AG04450 (cell line): ENCODE measurements at places on chromosomes 12 and 14. TPM values are rescaled to one million over a fixed set of nuclear protein-coding genes. Genes with fewer than 3 reads are reported as not detected.

RTN1 gene
- polyA plus RNA-seq: 0.63 and 0.98 TPM in 2 replicates

PDZRN4 gene
- not detected in 2 replicates for polyA plus RNA-seq

RNASE7 gene
- not detected in 2 replicates for polyA plus RNA-seq

IL31 gene
- not detected in 2 replicates for polyA plus RNA-seq

CRACR2A gene
- polyA plus RNA-seq: 1.1 TPM in 2 replicates

TAS2R31 gene
- 0.51 and 0.60 TPM in 2 replicates for polyA plus RNA-seq

ACTR10 gene
- 99.9 and 142 TPM in 2 replicates for polyA plus RNA-seq

SIX6 gene
- polyA plus RNA-seq: not detected in 2 replicates

RFLNA gene
- not detected in 2 replicates for polyA plus RNA-seq

IL26 gene
- polyA plus RNA-seq: not detected in 2 replicates

DTD2 gene
- 16.6 and 18.8 TPM in 2 replicates for polyA plus RNA-seq

BDKRB1 gene
- polyA plus RNA-seq: 160 and 215 TPM in 2 replicates

ARHGAP9 gene
- polyA plus RNA-seq: 1.2 TPM in 2 replicates

CYP27B1 gene
- 0.22 and 0.29 TPM in 2 replicates for polyA plus RNA-seq

POTEM gene
- polyA plus RNA-seq: not detected in 2 replicates

IFNG-AS1 gene
- polyA plus RNA-seq: not detected in 2 replicates

FGF23 gene
- polyA plus RNA-seq: not detected in 2 replicates

BRAP gene
- 18.8 and 24.4 TPM in 2 replicates for polyA plus RNA-seq

GLT8D2 gene
- 102 and 119 TPM in 2 replicates for polyA plus RNA-seq

TMEM229B gene
- polyA plus RNA-seq: 0.05 and 0.07 TPM in 2 replicates

FGF6 gene
- polyA plus RNA-seq: not detected in 2 replicates

C1R gene
- polyA plus RNA-seq: 617 and 795 TPM in 2 replicates

PTMS gene
- 155 and 170 TPM in 2 replicates for polyA plus RNA-seq

KRT80 gene
- 2.1 and 2.3 TPM in 2 replicates for polyA plus RNA-seq

RASSF8 gene
- 22.0 and 25.5 TPM in 2 replicates for polyA plus RNA-seq

REP15 gene
- 0.65 and 0.78 TPM in 2 replicates for polyA plus RNA-seq

CLEC4A gene
- 0.19 and 0.24 TPM in 2 replicates for polyA plus RNA-seq

FITM1 gene
- polyA plus RNA-seq: 0.07 TPM in 1 of 2 replicates, not detected in the other

FAM181A gene
- polyA plus RNA-seq: not detected in 2 replicates

FOXN4 gene
- not detected in 2 replicates for polyA plus RNA-seq

FAM222A gene
- polyA plus RNA-seq: 0.15 and 0.16 TPM in 2 replicates

SLCO1A2 gene
- not detected in 2 replicates for polyA plus RNA-seq

PRIM1 gene
- 6.2 and 6.7 TPM in 2 replicates for polyA plus RNA-seq

TMEM30B gene
- 0.24 and 0.26 TPM in 2 replicates for polyA plus RNA-seq

ZC2HC1C gene
- polyA plus RNA-seq: 0.45 and 0.73 TPM in 2 replicates

CPM gene
- polyA plus RNA-seq: 5.4 and 5.9 TPM in 2 replicates

SLC35E3 gene
- 7.7 and 9.2 TPM in 2 replicates for polyA plus RNA-seq

TSPAN11 gene
- polyA plus RNA-seq: 0.37 and 0.78 TPM in 2 replicates

NELL2 gene
- polyA plus RNA-seq: 0.41 and 0.43 TPM in 2 replicates

IL22 gene
- polyA plus RNA-seq: not detected in 2 replicates

TOMM20L gene
- not detected in 2 replicates for polyA plus RNA-seq

KIF21A gene
- polyA plus RNA-seq: 0.94 and 1.4 TPM in 2 replicates

TAS2R50 gene
- polyA plus RNA-seq: 0.21 and 0.24 TPM in 2 replicates

ACOT2 gene
- polyA plus RNA-seq: 30.5 and 35.3 TPM in 2 replicates

SDR9C7 gene
- polyA plus RNA-seq: not detected in 2 replicates

DNAI7 gene
- 0.11 and 0.26 TPM in 2 replicates for polyA plus RNA-seq

KCNC2 gene
- not detected in 2 replicates for polyA plus RNA-seq

BDKRB2 gene
- polyA plus RNA-seq: 182 and 212 TPM in 2 replicates
